Activated CD4-positive, alpha-beta T cell treated with anti-CD3 and anti-CD28 coated beads, Interleukin-2, amount 50 U/mL, for 4 hours (primary cell): ENCODE measurements at places on chromosomes 12 and 14.

- no peak for DNase-seq
Measured at GRCh38 chr12:124777399-124778372, 86.0 kb downstream of the SCARB1 start.

GRCh38 chr14:99300190-99300589 lies 28.2 kb upstream of the BCL11B start:
- DNase-seq: no peak

- DNase-seq: no peak
Measured at GRCh38 chr14:72651081-72651480, 242.8 kb downstream of the DPF3 start.

- DNase-seq: no peak
Measured at GRCh38 chr14:63933110-63933509, 80.3 kb downstream of the SYNE2 start.

DNA sequence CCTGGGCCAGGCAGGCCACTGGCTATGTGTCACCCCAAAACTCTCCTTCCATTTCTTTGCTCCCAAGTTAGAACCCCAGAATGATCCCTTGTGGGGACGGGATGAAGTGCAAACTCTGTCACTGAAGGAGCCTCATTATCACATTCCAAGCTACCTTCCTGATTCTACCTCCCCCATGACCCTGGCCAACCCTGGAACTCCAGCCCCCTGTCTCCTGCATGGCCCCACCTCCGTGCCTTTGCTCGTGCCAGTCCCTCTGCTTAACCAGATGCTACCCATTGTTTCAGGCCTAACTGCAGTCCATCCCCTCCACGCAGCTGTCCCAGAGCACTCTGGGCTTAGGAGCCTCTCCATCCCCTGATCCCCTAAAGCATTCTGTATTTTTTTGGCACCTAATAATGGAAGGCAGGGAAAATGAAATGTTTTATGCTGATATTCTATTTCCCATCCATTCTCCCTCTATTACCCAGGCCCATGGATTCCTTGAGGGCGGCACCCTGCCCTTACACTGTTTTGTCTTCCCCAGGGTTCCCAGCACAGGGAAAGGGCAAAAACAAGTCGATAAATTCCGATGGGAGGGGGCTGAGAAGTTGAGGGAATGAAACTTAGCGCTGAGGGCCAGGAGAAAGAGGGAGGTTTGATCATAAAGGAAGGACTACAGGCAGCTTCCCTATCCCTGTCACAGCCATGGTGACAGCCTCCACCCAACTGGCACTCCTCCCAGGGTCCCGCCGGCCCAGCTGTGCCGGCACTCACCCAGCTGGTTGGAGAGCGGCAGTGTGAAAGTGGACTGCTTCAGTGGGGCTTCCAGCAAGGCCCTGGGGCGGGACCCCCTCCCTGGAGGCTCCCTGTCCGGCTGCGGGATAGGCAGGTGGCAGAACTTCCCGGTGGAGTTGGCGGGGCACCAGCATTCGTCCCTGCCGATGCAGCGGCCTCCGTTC lies 58.1 kb downstream of the ISCA2 start:
- DNase-seq: no peak
